ENCODE measurements at places on chromosomes 6 and 20.

GRCh38 chr6:158559338-158559894 lies 475 bp upstream of the TMEM181 start:
- no peak for DNase-seq

- no peak for DNase-seq
Observed at GRCh38 chr6:119749335-119749734, 399.8 kb upstream of the MAN1A1 start.

DNA sequence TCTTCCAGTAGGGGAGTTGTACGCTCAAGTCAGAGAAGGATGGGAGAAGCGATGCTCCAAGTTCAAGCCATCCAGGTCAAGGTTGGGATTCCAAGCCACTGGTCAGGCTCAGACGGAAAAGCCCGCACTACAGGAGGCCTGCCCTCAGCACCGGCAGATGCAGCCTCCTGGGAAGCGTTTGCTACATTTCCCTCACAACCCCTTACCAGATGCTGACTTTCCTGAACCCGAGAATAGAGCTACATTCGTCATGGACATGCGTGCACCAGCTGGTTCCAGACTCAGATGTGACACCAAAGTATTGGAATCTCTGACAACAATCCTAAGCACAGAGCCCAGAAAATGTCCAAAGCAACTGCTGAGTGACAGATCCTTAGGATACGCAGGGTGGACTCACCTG lies 174.8 kb downstream of the SASH1 start:
- no peak for DNase-seq

GRCh38 chr20:59680148-59680650 lies 75.9 kb downstream of the PHACTR3 start:
- no peak for DNase-seq

GRCh38 chr6:53461041-53461656 lies 83.8 kb downstream of the GCLC start:
- no peak for DNase-seq

GRCh38 chr6:22884456-22884855 lies 315.1 kb downstream of the HDGFL1 start:
- no peak for DNase-seq

GRCh38 chr6:75550544-75551167 lies 51.0 kb upstream of the SENP6 start:
- DNase-seq = no peak

DNA sequence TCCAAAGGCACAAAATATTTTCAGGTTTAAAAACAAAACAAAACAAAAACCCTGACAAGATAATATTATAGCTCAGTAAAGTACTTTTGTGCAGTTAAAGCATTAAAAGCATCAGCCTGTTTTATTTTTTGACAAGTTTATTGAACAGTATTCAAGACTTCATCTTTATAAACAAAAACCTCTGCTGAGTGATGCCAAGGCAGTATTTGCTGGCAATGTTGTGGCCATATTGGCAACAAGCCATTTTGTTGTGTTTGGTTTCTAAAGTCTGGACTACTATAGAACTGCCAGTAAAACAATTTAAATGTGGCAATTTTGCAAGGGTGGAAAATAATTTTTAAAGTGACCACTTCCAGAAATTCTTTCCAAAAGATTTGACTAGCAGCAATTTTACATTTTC lies 15.9 kb downstream of the CPNE1 start:
- DNase-seq = no peak

DNA sequence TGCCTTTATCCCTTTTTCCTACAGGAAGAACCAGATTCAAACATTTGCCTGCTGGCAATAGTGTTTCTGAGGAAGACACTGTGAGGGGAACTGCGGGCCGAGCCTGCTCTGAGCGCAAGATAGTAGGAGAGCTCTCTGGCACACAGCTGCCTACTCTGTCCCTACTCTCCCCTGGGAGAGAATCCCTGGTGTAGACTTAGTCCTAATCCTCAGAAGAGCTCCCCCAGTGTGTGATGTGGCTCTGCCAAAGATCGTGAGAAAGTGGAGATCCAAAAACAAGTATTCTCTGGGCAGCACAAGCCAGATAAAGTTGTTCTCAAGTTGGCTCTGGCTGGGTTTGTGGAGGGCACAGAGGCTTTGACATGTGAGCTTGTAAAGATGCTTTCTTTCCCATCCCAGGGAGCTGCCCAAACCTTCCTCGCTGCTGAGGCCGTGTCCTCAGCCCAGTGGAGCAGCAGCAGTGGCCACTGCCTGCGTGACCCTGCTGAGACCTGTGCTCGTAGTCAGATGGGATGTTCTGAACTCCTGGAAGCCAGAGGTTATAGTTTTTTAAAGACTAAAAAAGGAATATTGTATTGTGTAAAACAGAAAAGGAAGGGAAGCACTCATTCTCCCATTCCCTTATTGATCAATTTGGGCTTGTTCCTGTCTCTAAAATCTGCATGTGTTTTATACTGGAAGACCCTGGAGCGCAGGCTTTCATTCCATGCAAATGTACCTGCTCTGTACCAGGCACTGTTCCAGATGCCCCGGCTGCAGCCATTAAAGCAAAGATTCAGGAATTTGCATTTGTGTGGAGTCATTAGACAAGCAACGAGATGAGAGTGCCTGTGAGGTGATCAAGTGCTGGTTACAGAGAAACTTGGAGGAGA lies 30.7 kb downstream of the PNLDC1 start:
- no peak for DNase-seq

DNA sequence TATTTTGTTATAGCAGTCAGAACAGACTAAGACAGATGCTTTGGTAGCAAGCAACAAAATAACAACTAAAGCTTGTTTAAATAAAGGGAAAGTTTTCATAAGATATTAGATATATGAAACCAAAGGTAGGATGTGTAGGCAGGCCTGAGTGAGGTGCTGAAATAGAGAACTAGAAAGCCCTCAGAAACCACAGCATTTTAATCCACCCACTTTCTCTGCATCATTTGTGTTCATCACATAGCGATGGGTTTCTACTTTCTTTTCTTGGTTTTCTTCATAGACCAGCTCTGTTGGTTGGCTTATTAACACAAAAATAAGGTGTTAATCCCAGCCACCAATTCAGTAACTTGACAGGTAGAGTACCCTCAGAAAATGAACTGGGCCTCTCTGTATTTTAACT lies 58.6 kb downstream of the RPS12 start:
- no peak for DNase-seq

- peak; percentile 2 for DNase-seq
Observed at GRCh38 chr20:33370291-33370690, 31.0 kb downstream of the CDK5RAP1 start.

GRCh38 chr20:36819659-36820058 lies 46.1 kb upstream of the DSN1 start:
- no peak for DNase-seq

- no peak for DNase-seq
Observed at GRCh38 chr6:7672066-7673062, 53.5 kb upstream of the BMP6 start.

- DNase-seq = no peak
Observed at GRCh38 chr20:4490606-4491280, 231.0 kb upstream of the PRND start.

GRCh38 chr20:3172126-3172932 lies 1.0 kb downstream of the LZTS3 start:
- no peak for DNase-seq

DNA sequence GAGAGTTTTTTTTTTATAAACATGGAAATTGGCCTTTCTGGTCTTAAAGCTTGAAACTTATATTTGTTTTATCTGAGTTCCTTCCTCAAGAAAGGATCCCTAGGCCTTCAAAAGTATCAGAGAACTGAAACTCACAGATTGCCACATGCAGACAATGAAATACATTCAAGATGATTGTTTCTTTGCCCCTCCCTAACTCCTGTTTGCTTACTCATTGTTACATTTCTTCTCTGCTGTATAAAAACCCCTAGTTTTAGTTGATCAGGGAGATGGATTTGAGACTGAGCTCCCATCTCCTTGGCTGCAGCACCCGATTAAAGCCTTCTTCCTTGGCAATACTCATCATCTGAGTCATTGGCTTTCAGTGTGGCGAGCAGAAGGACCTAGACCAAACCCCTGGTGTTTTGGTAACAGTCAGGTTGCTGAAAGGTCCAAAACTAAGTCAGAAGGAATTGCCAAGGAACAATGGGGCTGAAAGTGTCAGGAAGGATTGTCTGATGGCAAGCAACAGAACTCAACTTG lies 132.3 kb upstream of the SULF2 start:
- no peak for DNase-seq

- no peak for DNase-seq
Observed at GRCh38 chr20:3901706-3902440, 12.7 kb downstream of the PANK2 start.

DNA sequence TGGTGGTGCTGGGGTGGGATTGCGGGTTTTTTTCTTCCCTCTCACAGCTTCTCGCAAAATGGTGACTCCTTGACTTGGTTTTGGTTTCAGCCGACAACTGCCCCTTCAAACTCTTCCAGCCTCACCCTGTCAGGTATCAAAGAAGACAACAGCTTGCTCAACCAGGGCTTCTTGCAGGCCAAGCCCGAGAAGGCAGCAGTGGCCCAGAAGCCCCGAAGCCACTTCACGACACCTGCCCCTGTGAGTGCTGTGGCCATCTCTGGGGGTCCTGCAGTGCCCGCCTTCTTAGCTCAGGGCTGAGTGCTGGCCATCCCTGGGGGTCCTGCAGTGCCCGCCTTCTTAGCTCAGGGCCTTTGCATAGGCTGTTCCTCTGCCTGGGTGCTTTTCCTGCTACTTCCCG lies 11.8 kb downstream of the GTSF1L start:
- no peak for DNase-seq

- DNase-seq = no peak
Observed at GRCh38 chr6:33731751-33732282, 14.9 kb downstream of the IP6K3 start.

DNA sequence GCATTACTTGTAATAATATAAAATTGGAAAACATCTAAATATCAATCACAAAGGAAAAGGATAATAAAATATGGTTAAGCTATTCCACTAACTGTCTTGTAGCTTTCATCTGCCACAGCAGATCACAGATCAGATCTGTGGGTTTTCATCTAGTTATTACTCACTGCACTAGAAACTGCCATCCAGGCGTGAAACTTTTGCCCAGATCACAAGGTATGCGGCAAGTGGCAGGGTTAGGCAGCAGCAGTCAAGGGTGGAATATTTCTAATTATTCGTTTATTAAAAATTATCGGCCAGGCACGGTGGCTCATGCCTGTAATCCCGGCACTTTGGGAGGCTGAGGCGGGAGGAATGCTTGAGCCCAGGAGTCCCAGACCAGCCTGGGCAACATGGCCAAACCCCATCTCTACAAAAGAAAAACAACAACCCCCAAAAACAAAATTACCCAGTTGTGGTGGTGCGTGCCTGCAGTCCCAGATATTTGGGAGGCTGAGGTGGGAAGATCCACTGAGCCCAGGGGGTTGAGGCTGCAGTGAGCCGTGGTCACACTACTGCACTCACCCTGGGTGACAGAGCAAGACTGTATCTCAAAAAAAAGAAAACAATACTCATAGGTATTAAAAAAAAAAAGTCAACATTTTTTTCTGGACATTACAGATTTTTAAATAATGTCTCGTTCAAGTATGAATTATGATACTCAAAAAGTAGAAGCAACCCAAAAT lies 32.1 kb downstream of the BEND3 start:
- no peak for DNase-seq

GRCh38 chr6:161064915-161065314 lies 73.3 kb downstream of the MAP3K4 start:
- DNase-seq = no peak

DNA sequence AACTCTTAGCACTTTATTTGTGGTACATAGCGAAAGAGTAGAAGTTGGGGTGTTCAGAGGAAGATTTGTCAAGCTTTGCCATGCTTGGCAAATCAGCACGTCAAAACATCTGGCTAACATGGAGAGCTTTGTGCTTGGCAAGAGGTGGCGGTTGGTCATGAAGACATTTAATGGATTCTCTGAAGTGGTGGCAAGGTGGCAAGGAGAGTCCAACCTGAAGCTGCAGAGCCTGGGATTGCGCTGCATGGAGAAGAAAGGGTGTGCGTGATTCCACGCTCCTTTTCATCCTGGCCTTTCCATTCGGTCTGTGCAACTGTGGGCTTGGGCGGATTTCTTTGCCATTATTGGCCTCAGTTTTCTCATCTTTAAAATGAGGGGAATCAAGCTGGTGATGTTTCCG lies 3.1 kb downstream of the PYGB start:
- no peak for DNase-seq

- DNase-seq = no peak
Observed at GRCh38 chr6:154615483-154616025, 105.1 kb upstream of the CNKSR3 start.

DNA sequence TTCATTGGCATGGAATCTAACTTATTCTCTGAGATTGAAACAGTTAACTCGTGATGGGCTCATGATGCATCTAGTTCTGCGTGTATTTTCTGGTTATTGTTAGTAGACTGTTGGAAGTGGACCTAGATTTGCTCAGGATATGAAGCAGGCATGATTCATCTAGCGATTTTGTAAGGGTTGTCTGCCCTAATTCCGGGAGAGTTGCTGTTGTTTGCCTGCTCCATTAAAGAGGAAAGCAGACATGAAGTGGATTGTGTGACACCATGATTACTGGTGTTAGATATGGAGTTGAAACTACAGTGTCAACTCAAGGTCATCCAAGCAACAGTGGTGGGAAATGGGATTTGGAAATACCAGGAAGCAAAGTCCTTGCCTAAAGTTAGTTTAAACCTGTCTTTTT lies 41.0 kb downstream of the SOX4 start:
- no peak for DNase-seq

GRCh38 chr6:26254724-26255123 lies 110.3 kb upstream of the BTN3A2 start:
- DNase-seq = no peak
